Fibroblast of skin of left biceps (primary cell): ENCODE measurements at places on chromosomes 4 and X.

- no peak for DNase-seq
These were observed 8.6 kb upstream of the MXD4 start for GRCh38 chr4:2270341-2271165.

DNA sequence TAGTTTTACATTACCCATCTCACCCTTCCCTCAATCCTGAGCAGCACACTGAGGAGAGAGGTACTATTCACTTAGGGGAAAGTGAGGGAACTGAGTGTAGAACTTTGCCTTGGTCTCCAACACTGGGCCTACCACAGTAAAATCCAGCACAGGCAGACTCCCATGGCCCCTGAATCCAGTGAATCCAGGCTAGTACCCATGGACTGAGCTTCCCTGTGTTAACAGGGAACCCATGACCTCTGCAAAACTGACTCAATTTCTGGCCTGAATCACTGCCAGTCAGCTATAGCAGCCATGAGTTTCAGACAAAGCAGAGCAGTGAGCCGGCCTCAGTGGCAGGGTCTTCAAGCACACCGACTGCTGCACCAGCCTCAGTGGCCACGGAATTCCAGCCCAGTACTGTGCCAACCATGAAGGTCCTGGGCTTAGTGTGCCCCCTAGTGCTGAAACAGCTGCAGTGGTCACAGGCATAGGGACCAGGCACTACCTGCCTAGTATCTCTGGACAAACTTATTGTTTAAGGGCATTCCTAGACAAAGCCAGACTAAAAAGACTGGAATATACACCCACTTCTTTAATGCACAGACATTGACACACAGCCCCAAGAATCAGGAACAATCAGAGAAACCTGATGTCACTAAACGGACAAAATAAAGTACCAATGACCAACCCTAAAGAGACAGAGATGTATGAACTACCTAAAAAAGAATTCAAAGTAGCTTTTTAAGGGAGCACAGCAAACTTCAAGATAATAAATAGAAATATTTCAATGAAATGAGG lies 127.4 kb upstream of the RPL34 start:
- DNase-seq, result no peak

- DNase-seq, result no peak
These were observed 133.9 kb upstream of the ADAMTS3 start for GRCh38 chr4:72702948-72703347.

DNA sequence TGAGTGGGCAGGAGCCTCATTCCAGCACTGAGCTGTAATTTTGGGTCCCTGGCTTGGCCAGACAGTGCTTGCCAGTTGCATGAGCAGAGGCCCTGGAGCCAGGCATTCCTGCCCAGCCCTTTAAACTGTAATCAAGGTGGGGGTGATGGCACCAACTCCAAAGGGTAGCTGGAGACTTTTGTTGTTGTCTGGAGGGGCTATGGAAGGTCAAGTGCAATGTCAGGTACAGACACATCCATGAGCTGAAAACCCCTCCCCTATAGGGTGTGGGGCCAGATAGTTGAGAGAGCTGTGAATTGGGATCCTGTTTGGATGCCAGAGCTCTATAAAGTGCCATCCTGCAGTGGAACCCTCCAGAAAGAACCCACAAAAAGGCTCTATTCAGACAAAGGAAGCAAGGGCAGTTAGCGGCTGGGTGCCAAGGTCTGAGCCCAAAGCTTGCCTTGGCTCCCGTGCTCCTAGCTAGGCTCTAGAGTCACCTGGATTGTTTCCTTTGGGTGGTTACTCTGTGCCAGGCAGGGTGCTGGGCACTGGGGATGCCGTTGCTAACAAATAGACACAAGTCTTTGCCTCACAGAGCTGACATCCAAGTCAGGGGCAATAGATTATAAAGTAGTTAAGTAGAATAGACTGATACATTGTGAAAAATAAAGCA lies 163.0 kb downstream of the EFNB1 start:
- no peak for DNase-seq

DNA sequence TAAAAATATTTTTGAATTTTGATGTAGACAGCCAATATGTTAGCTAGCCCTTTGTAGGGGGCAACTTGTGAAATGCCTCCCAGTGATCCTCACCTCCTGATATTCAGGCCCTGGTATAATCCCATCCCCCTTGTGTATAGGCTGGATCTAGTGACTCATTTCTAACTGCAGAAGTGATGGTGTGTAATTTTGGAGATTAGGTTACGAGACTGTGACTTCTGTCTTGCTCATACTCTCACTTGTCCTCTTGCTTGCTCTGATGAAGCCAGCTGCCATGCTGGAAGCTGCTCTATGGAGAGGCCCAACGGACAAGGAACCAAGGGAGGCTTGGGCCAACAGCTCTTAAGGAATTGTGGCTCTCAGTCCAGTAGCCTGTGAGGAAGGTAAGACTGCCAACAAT lies 61.7 kb downstream of the GPR82 start:
- DNase-seq, result no peak

DNA sequence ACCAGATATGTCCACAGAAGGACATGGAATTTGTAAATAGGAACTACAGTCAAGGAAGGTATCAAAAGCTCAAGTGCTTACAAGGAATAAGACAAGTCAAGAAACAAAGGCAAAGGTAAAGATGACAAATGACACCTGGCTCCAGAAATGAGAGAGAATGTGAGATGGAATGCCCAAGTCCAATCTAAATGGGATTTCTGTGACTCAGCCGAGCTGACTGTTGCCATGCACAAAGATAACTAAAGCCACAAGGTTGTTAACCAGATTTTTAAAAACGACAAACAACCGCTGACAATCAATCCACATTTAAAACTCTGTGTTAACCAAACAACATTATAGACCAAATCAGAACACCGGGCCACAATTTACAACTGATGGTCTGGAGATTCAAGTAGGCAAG lies 1.1 kb downstream of the NFXL1 start:
- no peak for DNase-seq

DNA sequence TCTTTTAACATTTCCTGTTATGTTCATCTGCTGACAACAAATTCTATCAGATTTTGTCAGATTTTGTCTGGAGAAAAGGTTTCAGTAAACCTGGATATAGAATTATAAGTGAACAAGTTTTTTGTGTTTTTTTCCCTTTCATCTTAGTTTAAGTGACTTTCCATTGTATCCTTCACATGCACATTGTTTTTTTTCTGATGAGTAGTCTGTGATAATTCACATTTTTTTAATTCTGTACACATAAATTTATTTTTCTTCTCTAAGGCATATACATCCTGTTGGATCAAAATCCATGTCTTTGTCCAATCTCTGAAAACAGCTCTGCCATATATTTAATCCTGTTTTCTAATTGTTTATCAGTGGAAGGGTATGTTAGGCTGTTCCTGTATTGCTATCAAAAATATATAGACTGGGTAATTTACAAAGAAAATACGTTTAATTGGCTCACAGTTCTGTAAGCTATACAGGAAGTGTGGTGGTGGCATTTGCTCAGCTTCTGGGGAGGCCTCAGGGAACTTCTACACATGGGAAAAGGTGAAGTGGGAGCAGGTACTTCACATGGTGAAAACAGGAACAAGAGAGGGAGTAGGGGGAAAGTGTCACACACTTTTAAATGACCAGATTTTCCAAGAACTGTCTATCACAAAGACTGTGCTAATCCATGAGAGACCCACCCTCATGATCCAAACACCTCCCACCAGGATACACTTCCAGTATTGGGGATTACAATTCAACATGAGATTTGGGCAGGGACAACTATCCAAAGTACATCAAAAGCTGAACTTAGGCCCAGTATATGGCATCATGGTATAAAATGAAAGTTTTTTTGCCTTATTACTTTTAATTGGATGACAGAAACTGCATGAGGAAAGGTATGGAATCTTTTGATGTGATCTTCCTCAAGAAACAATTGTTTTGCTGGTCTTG lies 45.6 kb upstream of the GRID2 start:
- DNase-seq, result no peak
